ENCODE measurements at places on chromosomes 4 and X.

DNA sequence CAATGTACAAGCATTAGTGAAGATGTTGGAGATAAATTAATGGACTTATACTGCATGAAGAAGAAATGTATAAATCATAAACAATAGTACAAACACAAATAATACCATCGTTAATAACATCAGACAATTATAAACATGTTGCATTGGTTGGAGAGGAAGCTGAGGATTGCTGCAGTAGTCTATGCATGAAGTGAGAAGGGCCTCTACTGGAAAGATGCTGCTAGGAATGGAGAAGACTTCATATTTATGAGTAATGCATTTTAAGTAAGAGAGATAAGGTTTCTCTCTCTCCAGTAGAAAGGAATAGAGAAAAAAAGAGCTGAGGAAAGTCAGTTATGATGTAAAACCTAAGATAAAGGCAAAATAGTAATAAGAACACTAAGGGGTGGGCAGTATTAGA is 247.8 kb downstream of the GRID2 start:
- DNase-seq = no peak

DNA sequence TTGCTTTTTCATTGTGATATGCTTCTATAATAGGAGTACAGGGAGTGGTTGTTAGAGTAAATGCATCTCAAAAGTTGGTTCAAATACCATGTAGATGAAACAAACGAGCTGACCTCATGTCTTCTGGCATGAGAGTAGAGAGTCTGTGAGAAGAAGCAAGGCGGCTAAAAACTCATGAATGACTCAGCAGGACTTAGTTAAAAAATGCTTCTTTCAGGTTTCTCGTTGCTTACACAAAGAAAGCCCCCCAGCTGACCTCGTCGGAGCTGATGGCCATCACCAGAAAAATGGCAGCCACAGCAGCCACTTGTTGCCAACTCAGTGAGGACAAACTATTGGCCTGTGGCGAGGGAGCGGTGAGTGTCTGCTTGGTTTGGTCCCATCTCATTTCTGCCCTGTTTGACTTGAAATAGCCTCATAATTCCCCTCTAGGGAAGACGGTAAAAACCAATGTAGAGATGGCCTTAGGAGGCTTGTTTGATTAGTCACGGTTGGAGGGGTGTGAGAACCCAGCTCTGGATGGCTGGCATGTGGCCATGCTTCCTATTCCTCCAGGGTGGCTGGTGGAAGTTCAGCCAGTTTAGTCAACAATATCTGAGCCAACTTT is 14.5 kb downstream of the AFP start:
- no peak for DNase-seq

DNA sequence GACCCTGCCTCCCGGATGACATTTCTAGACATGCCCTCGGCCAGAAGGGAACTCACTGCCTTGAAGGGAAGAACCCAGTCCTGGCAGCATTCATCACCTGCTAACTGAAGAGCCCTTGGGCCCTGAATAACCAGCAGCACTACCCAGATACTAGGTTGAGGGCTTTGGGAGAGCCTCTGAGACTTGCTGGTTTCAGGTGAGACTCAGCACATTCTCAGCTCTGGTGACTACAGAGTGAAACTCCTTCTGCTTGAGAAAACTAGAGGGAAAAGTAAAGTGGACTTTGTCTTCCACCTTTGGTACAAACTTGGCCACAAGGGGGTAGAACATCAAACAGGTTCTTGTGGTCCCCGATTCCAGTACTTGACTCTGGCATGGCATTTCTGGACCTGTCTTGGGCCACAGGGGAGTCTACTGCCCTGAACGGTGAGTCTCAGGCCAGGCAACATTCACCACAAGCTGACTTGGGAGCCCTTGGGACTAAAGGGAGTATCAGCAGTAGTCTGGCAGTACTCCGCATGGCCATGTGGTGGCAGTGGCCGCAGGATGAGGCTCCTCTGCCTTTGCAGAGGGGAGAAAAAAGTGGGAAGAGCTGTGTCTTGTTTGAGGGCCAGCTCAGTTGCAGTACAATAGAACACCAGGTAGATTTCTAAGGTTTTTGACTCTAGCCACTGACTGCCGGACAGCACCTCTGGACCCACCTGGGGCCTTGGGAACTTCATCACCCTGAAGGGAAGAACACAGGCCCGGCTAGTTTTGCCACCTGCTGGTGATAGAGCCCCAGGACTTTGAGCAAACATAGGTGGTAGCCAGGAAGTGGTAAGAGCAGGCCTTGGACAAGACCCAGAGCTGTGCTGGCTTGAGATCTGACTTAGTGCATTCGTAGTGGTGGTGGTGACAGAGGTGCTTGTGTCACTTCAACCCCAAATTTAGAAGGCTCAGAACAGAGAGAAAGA is 414.8 kb downstream of the OPHN1 start:
- no peak for DNase-seq

DNA sequence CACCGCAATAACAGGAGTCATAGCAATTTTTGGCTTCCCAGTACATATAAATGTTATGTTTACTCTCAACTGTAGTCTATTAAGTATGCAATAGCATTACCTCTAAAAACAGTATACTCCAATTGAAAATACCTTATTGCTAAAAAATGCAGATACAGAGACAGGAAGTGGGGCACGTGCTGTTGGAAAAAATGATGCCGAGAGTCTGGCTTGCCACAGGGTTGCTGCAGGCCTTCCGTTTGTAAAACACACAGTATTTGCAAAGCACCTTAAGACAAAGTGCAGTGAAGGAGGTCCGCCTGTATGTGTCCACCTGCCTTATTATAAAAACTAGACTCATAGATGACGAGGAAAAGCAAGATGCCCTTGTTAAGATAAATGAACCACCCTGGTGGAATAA is 23.5 kb downstream of the CD99 start:
- no peak for DNase-seq

GRCh38 chr4:20194123-20195013 is 57.3 kb upstream of the SLIT2 start:
- DNase-seq = no peak

- no peak for DNase-seq
Measured at GRCh38 chr4:158410272-158410671, 111.4 kb upstream of the RXFP1 start.

GRCh38 chr4:188214861-188215260 is 75.6 kb downstream of the TRIML1 start:
- DNase-seq = no peak

DNA sequence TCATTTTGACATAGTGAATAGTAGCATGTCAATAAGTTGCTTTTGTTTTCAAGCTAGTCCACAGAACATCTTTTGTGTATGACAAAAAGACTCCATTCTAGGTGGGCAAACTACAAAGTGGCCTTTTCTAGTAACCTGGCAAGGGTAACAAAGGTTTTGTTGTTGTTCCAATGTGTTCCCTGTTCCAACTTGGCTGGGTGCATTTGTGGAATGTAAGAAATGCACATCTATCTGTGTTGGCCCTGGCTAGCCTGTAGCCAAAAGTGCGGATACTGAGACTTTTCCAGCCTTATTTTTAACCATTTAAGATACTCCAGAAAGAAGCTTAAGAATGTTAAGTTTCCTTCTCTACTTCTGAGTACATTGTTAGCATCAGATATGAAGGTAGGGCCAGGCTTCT is 118.7 kb upstream of the CHRDL1 start:
- no peak for DNase-seq

GRCh38 chr4:127829014-127829413 is 46.9 kb downstream of the HSPA4L start:
- DNase-seq = no peak

GRCh38 chrX:112840382-112841113 is at the start of gene AMOT:
TSS of gene AMOT (minus strand) at chrX:112840831. CDS start at chrX:112823126, 17,705 bp downstream.
- peak; percentile 85 for DNase-seq

DNA sequence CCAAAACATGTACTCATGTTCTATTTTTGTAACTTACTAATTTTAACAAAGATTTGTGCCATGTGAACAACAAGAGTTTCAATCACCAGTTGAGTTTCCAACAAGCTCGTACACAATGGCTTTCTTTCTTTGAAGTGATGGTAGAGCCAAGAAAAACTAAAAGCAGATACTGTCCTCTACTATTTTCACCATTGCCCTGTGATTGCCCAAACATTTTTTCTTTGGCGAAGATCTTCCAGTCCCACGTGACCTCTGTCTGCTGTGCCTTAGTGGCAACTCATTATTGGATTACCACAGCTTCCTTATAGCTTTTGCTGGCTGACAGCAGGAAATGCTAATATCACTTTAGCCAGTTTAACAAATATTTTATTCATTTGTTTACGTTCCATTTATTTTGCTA is 1147.1 kb downstream of the STIM2 start:
- DNase-seq = no peak

- no peak for DNase-seq
Measured at GRCh38 chr4:22463179-22463578, 52.7 kb downstream of the ADGRA3 start.

DNA sequence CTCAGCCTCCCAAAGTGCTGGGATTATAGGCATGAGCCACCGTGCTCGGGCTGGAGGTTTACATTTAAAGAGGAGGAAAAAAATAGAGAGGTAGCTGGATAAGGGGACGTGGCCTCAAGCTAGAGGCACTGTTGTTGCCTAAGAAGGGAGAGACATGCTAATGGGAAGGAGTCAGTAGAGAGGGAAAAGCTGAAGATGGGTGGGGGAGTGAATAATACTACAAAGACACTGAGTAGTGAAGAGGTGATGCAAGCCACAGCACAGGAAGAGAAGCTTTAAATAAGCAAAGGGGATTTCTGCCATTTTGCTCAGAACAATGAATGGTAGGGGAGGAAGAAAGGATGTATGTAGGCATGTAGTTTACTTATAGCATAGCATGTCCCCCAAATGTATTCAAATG is 11.5 kb upstream of the AP1S2 start:
- DNase-seq = no peak

DNA sequence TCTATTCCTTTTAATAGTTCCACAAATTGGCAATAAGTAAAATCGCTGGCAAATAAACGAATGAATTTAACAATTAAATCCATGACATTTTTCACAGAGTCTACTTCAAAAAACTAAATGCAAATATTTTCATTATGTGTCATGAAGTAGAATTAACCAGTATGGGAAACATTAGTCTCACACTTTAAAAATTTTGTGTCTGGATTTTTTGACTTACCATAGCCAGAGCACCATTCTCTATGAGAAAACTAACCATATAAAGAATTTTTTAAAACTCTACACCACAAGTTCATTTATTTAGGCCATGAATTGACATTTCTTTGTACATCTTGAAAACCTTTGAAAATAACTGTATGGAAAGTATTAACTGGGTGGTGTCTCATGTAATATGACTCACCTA is 41.2 kb downstream of the PRDM5 start:
- DNase-seq = no peak

GRCh38 chr4:147839663-147840062 is 107.8 kb downstream of the ARHGAP10 start:
- no peak for DNase-seq

DNA sequence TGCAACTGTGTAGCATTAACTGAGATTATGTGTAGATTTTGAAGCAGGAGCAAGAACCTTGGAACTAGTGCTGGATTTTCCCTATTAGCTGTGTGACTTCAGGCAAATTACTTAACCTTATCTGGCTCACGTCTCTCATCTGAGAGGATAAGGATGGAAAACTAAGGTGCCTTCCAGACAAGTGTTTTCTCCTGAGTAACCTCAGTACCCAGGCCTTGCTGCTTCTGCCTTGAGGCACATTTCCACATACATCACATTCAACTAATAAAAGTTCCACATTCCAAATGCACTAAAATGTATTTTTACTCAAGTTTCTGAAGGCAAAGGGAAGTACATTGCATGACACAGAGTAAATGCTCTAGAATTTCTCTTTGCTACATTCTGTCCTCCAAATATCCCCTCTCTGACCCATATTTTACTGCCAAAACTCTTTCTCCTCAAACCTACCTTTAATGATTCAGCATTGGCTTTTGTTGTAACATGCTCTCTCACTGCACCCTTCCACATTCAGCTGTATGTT is 195.4 kb upstream of the ADGRL3 start:
- no peak for DNase-seq

- no peak for DNase-seq
Measured at GRCh38 chr4:98677799-98678198, 19.4 kb upstream of the TSPAN5 start.

DNA sequence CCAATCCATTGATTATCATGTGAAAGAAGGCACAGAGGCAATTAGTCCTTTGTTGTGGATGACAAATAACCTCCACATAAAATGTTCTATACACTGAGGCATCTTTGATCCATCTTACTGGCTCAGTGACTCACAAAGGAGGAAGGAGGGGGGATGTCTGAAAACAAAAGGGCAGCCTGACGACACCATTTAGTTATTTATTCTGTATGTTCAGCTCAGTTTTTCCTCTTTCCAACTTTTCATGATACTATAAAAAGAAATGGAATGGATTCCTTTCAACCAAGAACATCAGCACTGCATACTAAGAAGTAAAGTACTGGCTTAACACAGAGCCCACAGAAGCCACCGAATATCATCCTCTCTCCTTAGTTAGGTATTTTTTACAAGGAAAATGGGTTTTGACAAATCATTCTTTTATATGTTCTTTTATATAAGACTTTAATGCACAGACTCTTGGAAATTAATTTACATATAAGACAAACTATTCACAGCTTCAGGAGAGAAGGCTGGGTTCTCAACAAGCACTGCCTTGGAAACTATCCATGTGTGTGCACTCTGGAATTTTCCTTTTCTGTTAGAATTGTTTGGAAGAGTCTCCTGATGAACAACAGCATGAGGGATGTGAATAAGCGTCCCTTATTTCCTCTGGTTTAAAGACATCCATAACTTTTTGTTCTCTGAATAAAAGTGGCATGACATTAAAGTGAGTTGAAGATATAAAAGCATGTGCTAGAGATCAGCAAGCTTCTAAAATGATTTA is 135.6 kb downstream of the TSPAN5 start:
- no peak for DNase-seq

DNA sequence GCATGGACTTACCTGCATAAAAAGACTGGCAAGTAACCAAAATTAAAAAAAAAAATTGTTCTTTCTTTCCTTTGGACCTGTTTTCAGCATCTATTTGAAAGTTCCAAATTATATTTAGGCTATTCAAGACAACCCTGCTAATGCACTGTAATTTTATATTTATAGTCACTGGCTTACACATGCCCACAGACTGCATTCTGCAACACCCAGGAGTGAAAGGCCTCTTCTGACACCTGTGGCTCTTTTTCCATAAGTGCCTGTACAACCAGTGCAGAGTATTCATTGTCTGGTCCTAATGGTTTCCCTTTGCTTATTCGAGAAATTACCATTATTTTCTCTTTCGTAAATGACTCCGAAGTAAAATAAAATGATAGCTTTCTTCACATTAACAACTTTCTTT is 143.3 kb downstream of the RNF150 start:
- DNase-seq = no peak

GRCh38 chrX:149346306-149346705 is 158.8 kb downstream of the IDS start:
- DNase-seq = no peak

All from left forelimb (tissue), 1 donor.